ENCODE measurements at places on chromosomes 6 and 20. TPM values are rescaled to one million over a fixed set of nuclear protein-coding genes. Genes with fewer than 3 reads are reported as not detected.

- DNase-seq: peak; percentile 55
Measured at GRCh38 chr20:2799688-2800520, 523 bp downstream of the CPXM1 start.

DNA sequence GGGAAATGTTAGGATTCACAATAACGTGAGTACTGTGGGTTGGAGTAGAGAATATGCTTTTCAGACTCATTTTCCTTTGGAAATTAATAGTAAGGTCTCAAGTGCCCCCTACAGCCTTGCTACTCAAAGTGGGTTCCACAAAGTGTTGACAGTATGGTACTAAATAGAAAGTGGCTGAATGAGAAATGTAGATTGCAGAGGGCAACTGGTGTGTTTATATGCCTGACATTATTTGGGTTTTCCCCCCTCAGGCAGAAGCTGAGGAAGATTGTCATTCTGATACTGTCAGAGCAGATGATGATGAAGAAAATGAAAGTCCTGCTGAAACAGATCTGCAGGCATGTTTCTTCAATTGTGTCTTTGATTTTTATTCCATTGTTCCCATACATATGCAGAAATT, 5.6 kb downstream of the FBXO9 start:
- no peak for DNase-seq

- DNase-seq: no peak
Measured at GRCh38 chr20:46204594-46205186, 86.6 kb downstream of the CD40 start.

GRCh38 chr6:45364466-45364865, 13.3 kb downstream of the SUPT3H start:
- DNase-seq: no peak

DNA sequence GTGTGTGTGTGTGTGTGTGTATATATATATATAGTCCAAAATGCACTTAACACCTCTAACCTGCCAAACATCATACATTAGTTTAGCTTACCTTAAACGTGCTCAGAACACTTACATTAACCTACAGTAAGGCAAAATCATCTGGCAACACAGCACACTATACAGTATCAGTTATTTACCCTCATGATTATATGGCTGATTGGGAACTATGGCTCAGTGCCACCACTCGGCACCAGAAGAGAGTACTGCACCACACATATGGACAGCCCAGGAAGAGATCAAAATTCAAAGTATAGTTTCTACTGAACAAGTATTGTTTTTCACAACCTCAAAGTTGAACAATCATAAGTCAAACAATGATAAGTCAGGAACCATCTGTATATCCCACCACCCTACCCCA, 59.8 kb downstream of the FAXC start:
- no peak for DNase-seq

DNA sequence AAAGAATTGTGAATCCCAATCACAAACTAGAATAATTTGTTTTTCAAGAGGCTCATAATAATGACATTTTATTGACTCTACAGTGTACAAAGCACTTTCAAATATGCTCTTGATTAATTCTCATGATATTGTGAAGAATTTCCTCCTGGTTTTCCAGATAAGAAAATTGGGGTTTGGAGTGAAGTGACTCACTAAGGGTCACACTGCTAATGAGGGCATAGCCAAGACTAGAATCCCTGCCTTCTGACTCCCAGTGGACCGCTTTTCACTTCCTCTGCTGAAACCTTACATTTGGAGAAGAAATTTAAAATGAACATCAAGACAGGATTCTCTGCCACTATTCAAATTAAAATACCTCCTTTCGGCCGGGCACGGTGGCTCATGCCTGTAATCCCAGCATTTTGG, 38.3 kb upstream of the LTV1 start:
- DNase-seq: no peak

- DNase-seq: no peak
Measured at GRCh38 chr6:95352064-95352795, 225.1 kb upstream of the MANEA start.

Gene RTN4IP1
- 4.2 TPM for total RNA-seq

Gene GSS
- 85.9 TPM for total RNA-seq

Gene HUS1B
- not detected for total RNA-seq

Gene ADGRF5
- total RNA-seq: 0.65 TPM

Measured in GM23248 (cell line).